A549 treated with Hydrocortisone at 1 μM for 4 hours (cell line): ENCODE measurements at places on chromosomes 2 and 18. TPM values are rescaled to one million over a fixed set of nuclear protein-coding genes. Genes with fewer than 3 reads are reported as not detected.

LAMA1 gene
- 0.06 to 0.26 TPM (median 0.07 TPM) in 5 replicates for total RNA-seq

FBXO11 gene
- 31.5 to 57.2 TPM (median 39.0 TPM) in 5 replicates for total RNA-seq

IL36B gene
- 0.08 to 0.20 TPM (median 0.12 TPM) in 3 of 5 replicates, not detected in the others for total RNA-seq

ATOH8 gene
- total RNA-seq, result 14.5 to 20.4 TPM (median 19.1 TPM) in 5 replicates

GNLY gene
- 0.08 to 0.31 TPM (median 0.18 TPM) in 5 replicates for total RNA-seq

FKBP1B gene
- 10.6 to 13.7 TPM (median 13.1 TPM) in 5 replicates for total RNA-seq

RNF144A gene
- total RNA-seq, result 6.5 to 9.9 TPM (median 8.7 TPM) in 5 replicates

ACSL3 gene
- 136 to 218 TPM (median 152 TPM) in 5 replicates for total RNA-seq

MARS2 gene
- total RNA-seq, result 11.4 to 14.5 TPM (median 12.0 TPM) in 5 replicates

TCF23 gene
- not detected in 5 replicates for total RNA-seq

TRPM8 gene
- total RNA-seq, result 0.09 to 0.52 TPM (median 0.29 TPM) in 5 replicates

CDCA7 gene
- 38.4 to 49.6 TPM (median 44.6 TPM) in 5 replicates for total RNA-seq

TRAPPC12 gene
- 52.6 to 66.9 TPM (median 64.5 TPM) in 5 replicates for total RNA-seq

ASPRV1 gene
- 0.22 to 0.44 TPM (median 0.25 TPM) in 5 replicates for total RNA-seq

SULT1C4 gene
- 0.07 TPM in 1 of 5 replicates, not detected in the others for total RNA-seq

HRH4 gene
- total RNA-seq, result not detected in 5 replicates

PLGLB2 gene
- total RNA-seq, result 0.13 to 0.32 TPM (median 0.16 TPM) in 5 replicates

NTSR2 gene
- 0.05 to 0.09 TPM in 2 of 5 replicates, not detected in the others for total RNA-seq

HOXD12 gene
- total RNA-seq, result not detected in 5 replicates

DSG3 gene
- 0.01 to 0.02 TPM (median 0.02 TPM) in 3 of 5 replicates, not detected in the others for total RNA-seq

TFCP2L1 gene
- 18.4 to 26.2 TPM (median 22.4 TPM) in 5 replicates for total RNA-seq
